ENCODE measurements at places on chromosomes 7 and 10. TPM values are rescaled to one million over a fixed set of nuclear protein-coding genes. Genes with fewer than 3 reads are reported as not detected.

APBB1IP gene
- total RNA-seq = 85.5 TPM

PSAP gene
- total RNA-seq = 210 TPM

HOXA1 gene
- 0.55 TPM for total RNA-seq

DNA sequence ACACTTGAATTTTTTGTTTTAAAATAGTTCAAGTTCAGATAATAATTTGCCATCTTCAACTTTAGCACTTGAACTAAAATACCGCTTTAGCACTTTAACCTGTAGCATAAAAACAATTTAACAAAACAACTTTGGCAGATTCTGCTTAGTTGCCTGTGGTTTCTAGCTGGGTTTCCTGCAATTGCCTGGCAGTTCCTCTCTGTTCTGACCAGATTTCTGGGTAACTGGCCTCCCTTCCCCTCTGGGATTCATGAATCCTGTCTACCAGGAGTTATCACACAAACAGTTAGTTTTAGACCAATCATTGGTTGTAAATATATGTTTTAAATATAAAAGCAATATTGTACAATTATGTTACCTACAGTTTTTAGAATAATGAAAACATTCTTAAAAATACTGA lies 89.8 kb upstream of the HDAC9 start:
- DNase-seq = no peak

DNA sequence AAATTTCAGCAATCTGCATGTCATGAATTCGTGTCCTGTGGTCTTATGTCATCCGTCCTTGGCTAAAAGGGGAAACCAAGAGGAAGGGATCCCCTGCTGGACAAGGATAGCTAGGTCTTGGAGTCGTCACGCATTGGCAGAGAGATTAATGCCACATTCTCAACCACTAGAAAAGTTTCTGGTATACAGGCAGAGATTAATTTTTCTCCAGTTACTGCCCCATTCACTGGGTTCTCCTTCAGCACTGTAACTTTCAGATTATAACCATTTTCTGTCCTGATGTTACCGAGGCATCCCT lies 1060.6 kb upstream of the AUTS2 start:
- no peak for DNase-seq

DNA sequence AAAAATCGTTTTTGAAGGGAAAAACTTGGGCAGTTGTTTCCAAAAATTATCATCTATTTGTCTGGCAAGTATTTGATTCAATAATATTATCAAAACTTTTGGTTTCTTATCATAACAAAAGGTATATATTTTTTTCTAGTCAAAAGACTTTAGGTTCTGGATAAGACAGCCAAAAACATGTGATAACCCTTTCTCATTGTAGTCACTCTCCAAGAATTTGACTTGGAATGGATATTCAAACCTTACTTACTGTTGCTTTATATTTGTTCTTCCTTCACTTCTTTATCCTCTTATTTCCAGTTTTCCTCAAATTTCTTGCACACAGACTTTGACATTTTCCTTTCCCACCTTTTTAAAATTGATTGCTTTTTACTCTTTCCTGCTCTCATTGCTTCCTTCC lies 140.9 kb upstream of the FAM3C start:
- no peak for DNase-seq

TET1 gene
- 0.69 TPM for total RNA-seq

GRCh38 chr7:51070151-51070550 lies 246.5 kb downstream of the COBL start:
- no peak for DNase-seq

- no peak for DNase-seq
Measured at GRCh38 chr7:54615537-54615936, 73.4 kb downstream of the VSTM2A start.

DNA sequence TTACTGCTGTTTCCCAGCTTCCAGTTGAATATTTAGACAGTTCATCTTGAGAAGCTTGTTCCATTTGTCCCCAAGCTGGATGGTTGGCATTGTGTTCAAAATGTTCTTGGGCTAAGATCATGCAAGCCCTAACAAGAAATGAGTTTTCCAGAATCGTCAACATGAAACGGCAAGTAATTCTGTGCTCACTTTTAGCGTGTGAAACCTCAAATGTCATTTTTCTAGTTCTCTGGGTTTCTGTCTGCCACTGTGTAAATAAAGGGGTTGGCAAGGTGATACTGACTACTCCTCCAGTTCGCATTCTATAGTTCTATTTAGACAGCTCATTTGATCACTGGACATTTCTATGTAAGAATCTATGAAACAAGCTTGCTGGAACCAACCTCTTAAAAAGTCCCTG lies 194.0 kb downstream of the AHR start:
- DNase-seq = no peak

DNA sequence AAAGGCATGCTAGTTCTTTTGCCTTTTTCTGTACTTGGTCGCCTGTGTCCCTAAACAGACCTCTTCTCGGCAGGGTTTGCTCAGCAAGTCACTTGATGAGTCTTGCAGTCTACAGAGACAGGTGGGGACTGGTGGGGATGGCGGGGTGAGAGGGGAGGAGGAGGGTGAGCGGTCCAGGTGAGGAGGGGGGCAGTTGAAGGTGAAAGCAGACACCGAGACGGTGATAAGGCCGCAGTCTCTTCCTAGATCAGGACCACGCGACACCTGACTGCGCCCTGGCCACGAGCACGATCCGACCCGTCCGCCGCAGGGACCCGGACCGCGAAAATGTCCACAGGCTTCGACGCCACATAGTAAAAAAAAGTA lies 566 bp downstream of the ASNS start:
- DNase-seq = no peak

GRCh38 chr10:113552014-113552413 lies 839 bp upstream of the HABP2 start:
- DNase-seq = no peak

DNA sequence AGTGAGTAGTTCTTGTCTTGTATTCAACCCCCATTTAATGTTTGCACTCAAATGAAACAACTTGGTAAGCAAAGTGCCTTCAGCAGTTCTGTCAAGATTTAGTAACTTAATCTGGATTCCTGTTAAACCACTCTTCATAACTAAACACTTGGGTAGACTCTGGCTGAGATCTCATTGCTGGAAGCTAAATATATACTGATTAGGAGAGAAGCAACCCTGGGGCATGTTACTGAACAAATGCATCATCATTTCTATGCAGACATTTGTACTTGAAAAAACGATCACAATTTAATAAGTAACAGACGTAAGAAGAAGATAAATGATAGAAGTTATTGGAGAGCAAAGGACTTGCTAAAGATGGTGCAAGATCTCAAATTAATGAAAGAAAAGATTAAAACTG lies 308.4 kb upstream of the POM121L12 start:
- no peak for DNase-seq

GRCh38 chr10:90204131-90204955 lies 503.0 kb downstream of the KIF20B start:
- DNase-seq = no peak

DNA sequence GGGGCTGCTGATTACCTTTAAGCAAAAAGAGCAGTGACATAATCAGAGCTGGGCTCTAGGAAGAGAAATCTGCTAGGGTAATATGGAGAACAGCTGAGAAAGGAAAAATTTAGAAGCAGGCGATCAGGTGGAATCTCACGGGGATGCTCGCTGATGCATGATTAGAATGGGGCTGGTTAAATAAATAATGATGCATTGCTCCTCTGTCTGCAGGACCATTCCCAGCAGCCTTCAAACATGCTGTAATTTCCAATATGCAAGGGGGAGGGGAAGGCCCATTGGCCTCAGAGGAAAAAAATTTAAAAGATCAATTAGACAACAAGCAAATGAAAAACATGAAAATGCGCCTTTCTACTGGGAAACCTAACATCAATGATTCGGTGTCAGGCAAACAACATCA lies 65.6 kb upstream of the C10orf90 start:
- no peak for DNase-seq

ZNF775 gene
- 8.8 TPM for total RNA-seq

LEP gene
- total RNA-seq = not detected

NXPH1 gene
- total RNA-seq = not detected

- no peak for DNase-seq
Measured at GRCh38 chr7:32588657-32589056, 93.4 kb downstream of the AVL9 start.

DNA sequence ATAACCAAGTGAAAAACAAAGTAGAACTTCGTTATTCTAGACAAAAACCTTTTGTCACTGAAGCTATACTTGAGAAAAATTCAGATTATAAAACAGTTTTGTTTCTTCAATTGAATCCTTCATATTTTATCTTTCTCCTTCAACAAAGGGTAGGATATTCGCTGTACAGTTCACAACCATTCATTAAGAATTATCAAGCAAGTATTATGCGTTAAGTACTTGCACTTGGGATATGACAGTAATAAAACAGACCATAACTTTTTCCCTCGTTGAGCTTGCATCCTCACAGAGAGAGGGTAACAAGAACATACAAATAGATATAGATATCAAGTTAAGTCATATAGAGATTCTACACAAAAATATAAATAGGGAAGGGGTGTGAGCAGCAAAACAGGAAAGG lies 61.2 kb upstream of the MEOX2 start:
- DNase-seq = no peak

GRCh38 chr10:6654571-6654970 lies 74.5 kb upstream of the PRKCQ start:
- no peak for DNase-seq

DNA sequence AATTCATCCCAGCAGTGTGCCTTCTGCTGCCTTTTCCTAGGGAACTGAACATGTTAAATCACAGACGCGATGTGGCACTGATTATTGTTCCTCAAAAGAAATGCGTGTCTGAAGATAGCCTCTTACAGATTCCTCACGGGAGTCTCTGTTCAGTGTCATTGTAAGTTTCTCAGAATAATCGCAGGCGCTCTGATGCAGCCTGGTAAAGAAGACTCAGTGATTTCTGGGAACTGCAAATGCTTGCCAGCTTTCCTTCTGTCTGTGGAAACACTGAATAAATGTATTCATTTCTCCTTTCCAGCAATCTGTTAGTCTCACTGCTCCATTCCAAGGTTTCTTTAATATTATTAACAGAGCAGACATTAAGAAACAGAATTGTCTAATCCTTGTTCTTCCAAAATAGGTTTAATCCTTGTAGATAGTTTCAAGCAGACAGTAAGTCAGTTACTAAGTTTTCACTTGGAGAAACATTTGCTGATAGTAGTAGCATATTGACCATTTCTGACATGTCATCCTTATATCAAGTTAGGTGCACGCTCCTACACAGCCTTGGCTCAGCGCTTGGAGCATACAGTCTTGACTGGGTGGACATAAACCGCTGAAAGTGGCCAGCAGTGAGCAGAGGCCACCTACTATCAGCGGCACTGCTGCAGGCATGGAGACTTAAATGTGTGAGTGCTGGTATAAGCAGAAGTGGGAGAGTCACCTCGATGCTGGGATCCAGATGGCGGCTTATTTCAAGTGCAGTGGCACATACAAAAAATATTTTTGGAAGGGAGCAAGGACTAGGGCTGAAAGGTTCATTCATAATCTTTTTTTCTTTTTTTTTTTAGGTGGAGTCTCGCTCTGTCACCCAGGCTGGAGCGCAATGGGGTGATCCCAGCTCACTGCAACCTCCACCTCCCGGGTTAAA lies 27.7 kb downstream of the MMRN2 start:
- DNase-seq = no peak

SLC26A3 gene
- not detected for total RNA-seq

MINDY4 gene
- 1.3 TPM for total RNA-seq

- no peak for DNase-seq
Measured at GRCh38 chr7:100089458-100090196, 858 bp downstream of the COPS6 start.

GARIN1A gene
- total RNA-seq = 1.2 TPM

DNA sequence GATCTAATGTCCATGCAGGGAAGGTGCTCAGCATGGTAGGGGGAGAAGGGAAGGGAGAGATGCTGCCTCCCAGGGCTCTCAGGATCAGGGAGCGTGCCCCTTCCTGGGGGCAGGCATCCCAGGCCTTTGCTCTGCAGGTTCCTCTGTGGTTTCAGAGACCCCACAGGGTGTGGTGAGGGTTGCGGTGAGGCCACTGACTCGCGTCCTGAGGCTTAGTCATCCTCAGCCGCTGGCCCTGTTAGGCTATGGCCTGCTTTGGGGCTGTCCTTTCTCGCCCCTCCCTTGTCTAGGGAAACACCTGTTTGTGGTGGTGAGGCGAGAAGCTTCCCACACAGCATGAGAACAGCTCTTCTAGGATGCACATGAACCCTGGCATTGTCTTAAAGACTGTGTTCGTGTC lies 558.3 kb upstream of the FOXK1 start:
- no peak for DNase-seq

GRCh38 chr7:83946801-83947200 lies 247.8 kb downstream of the SEMA3A start:
- no peak for DNase-seq

GRCh38 chr7:127391591-127392181 lies 822 bp downstream of the ZNF800 start:
- no peak for DNase-seq

BLNK gene
- 238 TPM for total RNA-seq

DNA sequence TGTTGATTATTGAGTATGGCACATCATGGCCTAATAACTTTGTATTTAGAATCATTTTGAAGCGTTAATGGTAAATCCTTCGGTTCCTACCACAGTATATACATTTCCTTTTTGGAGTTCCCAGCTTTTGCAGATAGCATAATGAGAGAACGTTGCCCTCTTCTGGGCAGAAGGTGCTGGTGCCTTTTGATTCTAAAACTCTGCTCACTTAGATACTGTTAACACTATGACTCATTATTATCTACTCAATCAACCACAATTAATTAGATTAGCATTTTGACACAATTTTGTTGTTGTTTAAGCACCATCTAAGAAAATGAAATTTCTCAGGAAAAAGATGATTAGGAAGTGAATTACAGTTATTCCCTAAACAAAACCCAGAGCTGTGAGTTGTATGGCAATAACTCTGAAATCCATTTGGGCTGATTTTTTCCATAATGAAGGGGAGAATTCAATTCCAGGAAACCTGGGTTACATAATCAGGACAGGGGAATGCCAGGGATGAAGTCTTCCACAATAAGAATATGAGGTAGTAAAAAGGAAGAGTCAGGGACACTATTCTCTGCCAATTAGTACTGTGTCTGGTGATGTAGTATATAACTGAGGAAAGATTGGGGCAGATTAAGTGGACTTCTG lies 11.5 kb upstream of the DLD start:
- no peak for DNase-seq

DNA sequence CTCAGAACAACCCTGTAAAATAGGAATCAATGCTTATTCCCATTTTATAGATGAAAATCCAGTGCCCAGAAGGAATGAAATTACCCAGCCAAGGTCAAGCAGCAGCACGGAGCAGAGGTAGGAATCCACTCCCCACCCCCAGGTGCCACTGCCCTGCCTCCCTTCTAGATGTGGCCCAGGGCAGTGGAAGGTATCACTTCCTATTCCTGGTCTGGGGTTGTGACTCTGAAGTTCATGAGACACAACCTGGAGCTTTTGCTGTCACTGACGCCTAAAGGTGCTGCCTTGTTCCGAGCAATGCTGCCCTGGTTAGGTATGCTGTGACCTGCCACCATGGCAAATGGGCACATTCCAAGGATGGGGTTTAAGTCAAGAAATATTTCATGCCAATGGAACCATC lies 53.6 kb downstream of the PIK3AP1 start:
- DNase-seq = no peak
